ENCODE measurements at places on chromosomes 4 and X.
A peak's percentile ranks its signal among the peaks of the same experiment; 100 is the strongest.

GRCh38 chr4:81038636-81039350, 8.3 kb downstream of the BMP3 start:
- DNase-seq = no peak

GRCh38 chr4:97317201-97317600, 826.1 kb downstream of the STPG2 start:
- DNase-seq = no peak

GRCh38 chr4:10527438-10527837, 70.2 kb upstream of the ZNF518B start:
- DNase-seq = no peak

- DNase-seq = peak; percentile 65
These were observed 62.8 kb downstream of the PPP3CA start for GRCh38 chr4:101284546-101284945.

GRCh38 chrX:141158084-141158483, 18.8 kb downstream of the LDOC1 start:
- no peak for DNase-seq

DNA sequence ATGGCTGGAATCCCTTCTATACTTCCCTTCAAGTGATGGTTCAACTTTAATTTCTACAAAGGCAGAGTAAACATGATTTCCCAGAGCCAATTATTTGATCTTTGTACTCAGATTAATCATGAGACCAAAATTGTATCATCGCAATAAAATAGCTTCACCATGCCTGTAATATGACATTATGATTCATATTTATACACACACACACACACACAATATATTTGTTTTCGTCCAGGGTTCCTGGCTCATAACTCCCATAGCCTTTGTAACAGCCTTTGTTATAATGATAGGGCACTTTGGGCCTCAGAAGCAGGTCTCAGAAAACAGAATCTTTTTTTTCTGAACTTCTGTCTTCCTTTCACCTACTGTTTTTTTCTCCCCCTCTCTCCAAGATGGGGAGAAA, 270.6 kb downstream of the ADGRA3 start:
- DNase-seq = no peak
